ENCODE measurements at places on chromosomes 13 and 19. TPM values are rescaled to one million over a fixed set of nuclear protein-coding genes. Genes with fewer than 3 reads are reported as not detected.

Gene SYT5
- total RNA-seq = 0.40 TPM

Gene KLK10
- 24.3 TPM for total RNA-seq

Gene IGFL1
- not detected for total RNA-seq

Gene ZNF101
- total RNA-seq = 9.3 TPM

Gene GSX1
- total RNA-seq = not detected

Gene ZNF560
- total RNA-seq = not detected

Gene CYP4F8
- not detected for total RNA-seq

All from lung (tissue), 17 donors.